ENCODE measurements at places on chromosomes 7 and 10.

DNA sequence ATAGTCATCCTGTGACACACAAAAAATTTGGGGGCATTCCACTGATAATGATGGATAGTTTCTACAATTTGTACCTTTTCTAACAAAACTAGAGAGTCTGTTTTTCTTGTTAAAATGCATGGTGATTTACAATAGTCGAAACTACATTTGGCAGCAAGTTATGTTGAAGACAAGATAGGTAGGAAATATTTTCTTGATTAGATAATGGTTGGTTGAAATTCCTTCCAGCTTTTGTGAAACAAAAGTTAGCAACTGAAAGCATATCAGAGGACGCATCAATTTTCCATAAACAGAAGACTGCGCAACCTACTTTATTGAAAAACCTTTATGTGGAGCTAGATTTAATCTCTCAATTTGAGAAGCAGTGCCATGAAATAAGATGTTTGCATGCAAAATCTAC lies 155.8 kb upstream of the GLI3 start:
- no peak for DNase-seq

- DNase-seq, result no peak
Observed at GRCh38 chr10:124701881-124702656, 42.1 kb downstream of the FAM53B start.

- no peak for DNase-seq
Observed at GRCh38 chr10:1133495-1134045, 77.4 kb downstream of the WDR37 start.

- DNase-seq, result no peak
Observed at GRCh38 chr7:117667456-117667855, 187.6 kb downstream of the CFTR start.

- DNase-seq, result peak; percentile 58
Observed at GRCh38 chr7:102279537-102280400, 6.9 kb upstream of the SH2B2 start.

DNA sequence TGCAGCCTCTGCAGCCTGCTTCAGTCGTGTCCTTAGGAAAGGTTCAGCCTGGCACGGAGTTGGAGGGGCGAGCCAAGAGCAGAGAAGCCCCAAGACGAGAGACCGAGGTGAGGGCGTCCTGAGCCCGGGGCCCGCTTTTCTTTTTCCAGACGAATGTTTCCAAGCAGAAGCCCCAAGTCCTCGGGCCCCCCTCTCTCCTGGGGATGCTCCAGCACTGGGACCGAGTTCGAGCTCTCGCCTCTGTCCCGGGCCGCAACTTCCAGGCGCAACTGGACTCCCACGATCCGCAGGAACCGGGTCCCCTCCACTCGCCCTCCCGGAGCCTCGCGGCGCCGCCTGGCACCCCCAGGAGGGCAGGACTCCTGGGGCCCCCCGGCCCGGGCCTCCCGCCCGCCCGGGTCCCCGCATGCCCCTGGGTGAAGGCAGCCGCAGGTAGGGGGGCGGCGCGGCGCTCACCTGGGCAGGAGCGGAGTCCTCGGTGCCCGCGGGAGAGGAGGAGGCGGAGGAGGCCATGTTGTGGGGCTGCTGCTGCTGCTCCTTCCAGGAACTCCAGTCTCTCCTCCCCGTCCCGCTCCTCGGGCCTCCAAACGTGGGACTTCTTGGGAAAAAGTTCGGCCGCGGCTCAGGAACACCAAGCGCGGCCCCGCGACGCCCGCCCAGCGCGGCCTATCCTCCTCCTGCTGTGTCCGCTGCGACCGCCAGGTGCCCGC lies 45.3 kb upstream of the CDK1 start:
- no peak for DNase-seq

DNA sequence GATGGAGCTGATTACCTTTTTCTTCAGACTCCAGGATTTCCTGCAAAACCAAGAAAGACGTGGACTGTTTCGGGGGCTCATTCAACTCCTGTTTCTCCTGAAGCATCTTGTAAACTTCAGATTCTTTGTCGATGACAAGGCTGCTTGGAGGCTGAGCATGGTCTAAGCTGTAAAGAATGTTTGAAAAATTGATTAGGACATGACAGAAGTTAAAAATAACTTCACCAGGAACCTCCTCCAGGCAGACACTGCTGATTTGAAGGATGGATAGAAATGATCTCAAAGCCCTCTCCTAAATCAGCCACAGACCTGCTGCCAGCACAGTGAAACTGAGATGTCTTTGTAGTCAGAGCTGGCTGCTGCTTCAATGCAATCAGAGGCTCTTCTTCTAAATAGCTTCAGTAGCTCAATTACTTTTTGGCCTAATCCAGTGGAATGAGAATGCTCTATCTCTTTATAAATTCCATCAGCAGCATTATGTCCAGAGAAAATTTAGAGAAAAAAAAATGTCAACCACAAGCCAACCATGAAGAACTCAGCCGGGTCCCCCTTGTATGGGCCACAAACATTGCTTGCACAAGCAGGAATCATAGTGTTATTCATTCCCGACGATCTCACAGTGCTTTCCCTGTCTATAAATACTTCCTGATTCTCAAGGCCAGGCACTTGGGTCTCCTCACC lies 43.5 kb downstream of the PDLIM1 start:
- DNase-seq, result peak; percentile 71

- DNase-seq, result no peak
Observed at GRCh38 chr7:109834851-109835250, 1256.1 kb upstream of the LRRN3 start.

GRCh38 chr10:121594076-121594475 lies 4.2 kb downstream of the FGFR2 start:
- DNase-seq, result no peak

GRCh38 chr7:127557803-127558202 lies 27.6 kb downstream of the GCC1 start:
- DNase-seq, result no peak

DNA sequence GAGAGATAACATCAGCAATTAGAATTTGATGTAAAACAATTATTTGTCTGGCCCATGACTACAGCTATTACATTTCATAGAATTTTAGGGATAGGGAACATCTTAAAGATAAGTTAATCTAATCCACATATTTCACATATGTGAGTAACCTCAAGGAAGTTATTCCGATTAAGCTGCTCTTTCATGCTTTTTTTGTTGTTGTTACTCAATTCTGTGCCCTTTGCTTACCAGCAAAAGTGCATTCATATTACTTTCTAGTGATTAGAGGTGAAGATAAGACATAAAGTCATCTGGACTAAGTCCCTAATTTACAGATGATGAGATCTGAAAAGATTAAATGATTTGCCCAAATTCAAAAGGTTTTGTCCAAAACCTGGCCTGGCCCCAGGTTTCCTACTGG lies 40.9 kb upstream of the SRI start:
- DNase-seq, result no peak

- no peak for DNase-seq
Observed at GRCh38 chr10:4545062-4545461, 280.9 kb upstream of the AKR1E2 start.

GRCh38 chr7:155003376-155004214 lies 671 bp upstream of the PAXIP1 start:
- peak; percentile 80 for DNase-seq

DNA sequence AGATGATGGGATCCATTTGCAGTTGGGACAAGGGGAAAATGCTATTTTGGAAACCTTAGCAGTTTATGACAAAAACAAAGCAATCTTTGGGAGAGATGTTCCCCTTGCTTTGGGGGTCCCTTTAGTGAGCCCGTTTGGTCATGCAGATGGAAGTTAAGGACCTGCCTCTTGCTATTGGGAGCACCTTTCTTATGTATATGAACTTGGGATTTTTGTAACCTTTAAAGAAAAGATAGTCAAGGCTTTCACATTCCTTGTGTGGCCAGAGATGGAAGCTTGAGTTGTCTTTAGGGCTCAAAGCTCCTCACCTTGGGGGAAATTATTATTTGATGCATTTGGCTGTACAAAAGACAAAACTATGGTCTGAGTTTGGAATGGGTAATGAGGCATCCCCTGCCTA lies 179.0 kb upstream of the PLPP4 start:
- no peak for DNase-seq

DNA sequence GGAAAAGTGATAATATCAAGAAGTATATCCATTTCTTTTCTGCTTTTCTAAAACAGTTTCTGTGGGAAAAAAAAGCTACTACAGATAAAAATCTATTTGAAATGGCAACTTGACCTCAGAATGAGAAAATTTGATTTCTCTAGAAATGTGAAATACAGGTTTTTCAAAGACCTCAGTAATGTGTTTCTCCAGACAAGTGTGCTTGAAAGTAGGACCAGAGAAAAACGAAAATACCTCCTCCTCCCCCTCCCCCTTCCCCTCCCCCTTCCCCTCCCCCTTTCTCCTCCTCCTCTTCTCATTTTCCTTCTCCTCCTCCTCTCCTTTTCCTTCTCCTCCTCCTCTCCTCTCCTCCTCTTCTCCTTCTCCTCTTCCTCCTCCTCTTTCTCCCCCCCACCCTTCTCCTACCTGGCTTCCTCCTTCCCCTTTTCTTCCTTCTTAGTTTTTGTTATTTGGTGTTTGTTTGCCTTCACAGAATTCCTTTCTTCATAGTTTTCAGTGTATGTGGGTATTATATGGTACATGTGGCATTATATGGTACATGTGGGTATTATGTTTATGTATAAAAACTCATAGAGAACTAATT lies 179.4 kb downstream of the CDK14 start:
- no peak for DNase-seq

DNA sequence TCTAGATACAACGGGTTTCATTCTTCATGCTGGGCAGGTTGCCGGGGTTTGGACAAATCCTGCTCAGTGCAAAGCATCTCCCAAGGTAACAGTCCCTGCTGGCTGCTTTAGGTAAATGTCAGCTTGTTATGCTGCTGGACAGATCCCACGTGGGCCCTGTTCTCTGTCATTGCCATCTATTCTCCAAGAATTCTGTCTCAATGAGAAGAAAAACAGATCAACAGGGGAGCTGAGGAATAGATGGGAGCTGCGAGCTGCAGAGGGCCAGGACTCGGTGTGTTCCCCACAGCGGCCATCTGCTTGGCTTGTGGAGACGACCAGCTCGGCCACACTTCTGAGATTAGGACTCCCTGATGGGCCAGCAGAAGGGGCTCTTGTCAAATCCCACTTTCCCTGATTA lies 235.2 kb downstream of the DPP6 start:
- DNase-seq, result no peak

- no peak for DNase-seq
Observed at GRCh38 chr10:17212802-17213221, 11.3 kb upstream of the TRDMT1 start.

GRCh38 chr7:18179093-18179492 lies 151.4 kb upstream of the PRPS1L1 start:
- no peak for DNase-seq

DNA sequence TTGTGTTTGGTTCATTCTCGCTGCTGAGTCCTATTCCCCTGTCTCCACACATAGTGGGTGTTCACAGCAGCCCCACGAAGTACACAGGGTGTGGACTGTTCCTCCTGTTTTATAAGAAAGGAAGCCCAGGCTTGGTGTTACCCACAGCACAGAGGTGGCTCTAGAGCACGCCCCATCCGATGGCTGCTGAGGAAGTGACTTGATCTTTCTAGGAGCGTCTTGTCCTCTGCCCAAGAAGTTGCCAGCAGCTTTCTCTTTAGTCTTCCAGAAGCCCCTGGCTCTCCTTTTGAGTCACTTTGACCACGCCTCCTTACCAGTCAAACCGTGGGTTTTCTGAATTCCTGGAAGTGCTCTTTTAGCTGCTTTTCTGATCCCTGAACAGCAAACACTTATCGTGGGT lies 94.0 kb downstream of the GRK5 start:
- no peak for DNase-seq

GRCh38 chr7:10939911-10940703 lies 33.6 kb upstream of the PHF14 start:
- DNase-seq, result peak; percentile 96

DNA sequence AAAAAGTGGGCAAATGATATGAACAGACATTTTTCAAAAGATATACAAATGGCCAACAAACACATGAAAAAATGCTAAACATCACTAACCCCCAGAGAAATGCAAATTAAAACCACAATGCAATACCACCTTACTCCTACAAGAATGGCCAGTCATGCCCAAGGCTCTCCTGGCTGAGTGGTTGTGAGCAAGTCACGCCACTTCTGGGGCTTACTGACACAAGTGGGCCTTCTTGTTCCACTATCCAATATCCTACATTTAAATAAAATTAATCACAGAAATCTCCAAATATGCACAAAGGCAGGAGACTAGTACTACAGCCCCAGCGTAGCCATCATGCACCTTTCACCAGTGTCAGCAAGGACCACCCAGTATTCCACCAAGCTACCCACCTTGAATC lies 181.9 kb downstream of the TNS3 start:
- DNase-seq, result no peak

- no peak for DNase-seq
Observed at GRCh38 chr10:136465-136762, 1.2 kb downstream of the ZMYND11 start.

GRCh38 chr7:149733131-149733923 lies 40.1 kb downstream of the ZNF467 start:
- DNase-seq, result no peak

DNA sequence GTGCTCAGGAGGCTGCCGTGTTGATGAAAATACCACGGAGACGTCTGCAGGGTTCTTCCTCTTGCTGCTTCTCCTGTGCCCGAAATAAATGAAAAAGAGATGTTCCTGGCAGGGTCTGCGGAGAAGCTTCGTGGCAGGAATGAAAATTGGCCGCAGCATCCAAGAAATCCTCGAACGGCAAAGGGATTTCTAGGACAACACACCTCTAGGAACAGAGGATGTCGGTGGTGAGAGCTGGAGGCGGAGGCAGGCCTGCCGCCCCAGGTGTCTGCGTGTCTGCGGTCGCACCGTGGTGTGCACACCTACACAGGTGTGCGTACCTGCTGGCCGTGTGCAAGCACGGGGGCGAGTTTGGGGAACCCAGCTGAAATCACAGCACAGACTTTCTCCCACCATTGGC lies 43.4 kb downstream of the TMEM130 start:
- DNase-seq, result no peak

- no peak for DNase-seq
Observed at GRCh38 chr7:46259947-46260346, 338.9 kb upstream of the IGFBP3 start.

- DNase-seq, result no peak
Observed at GRCh38 chr10:52965938-52966401, 193.4 kb upstream of the MBL2 start.

GRCh38 chr10:21519941-21520436 lies 5.5 kb downstream of the SKIDA1 start:
- peak; percentile 77 for DNase-seq

- DNase-seq, result no peak
Observed at GRCh38 chr10:120873741-120874140, 22.6 kb downstream of the WDR11 start.

GRCh38 chr10:132274581-132274980 lies 33.2 kb downstream of the STK32C start:
- DNase-seq, result no peak

DNA sequence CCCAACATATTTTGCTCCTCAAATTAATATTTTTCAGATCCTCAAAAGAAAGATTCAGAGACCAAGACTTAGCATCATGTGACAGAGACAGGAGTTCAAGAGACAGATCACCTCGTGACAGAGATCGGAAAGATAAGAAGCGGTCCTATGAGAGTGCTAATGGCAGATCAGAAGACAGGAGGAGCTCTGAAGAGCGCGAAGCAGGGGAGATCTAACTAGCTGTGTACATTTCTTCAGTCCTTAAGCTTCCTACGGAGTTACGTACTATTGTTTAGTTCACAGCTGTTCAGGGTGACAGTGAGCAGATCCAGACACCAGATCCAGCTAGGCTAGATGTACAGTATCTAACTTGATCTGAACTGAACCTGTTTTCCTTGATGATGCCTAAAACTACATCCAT lies 61.3 kb downstream of the KLRG2 start:
- DNase-seq, result no peak

All from RPMI7951 (cell line).